Activated CD4-positive, alpha-beta T cell treated with anti-CD3 and anti-CD28 coated beads for 4 hours (primary cell): ENCODE measurements at places on chromosomes 1 and 21.

GRCh38 chr1:235279694-235280093 lies 48.3 kb downstream of the ARID4B start:
- DNase-seq: no peak

DNA sequence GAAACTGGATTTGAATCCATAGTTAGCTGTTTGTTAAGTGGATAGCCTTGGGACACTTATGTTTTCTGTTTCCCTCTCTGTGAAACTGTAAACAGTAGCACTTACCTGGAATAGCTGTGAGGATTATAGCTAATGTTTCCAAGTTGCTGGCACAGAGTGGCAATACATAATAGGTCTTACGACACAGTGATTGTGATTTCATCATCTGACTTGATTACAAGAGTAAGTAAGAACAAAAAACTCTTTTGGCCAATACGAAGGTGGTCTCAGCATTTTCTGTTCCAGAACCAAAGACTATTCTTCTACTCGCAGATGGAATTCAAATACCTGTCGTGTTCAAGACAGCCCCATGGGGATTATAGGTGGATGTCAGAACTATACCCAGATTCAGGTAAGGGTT lies 2.1 kb downstream of the C8B start:
- DNase-seq: no peak

DNA sequence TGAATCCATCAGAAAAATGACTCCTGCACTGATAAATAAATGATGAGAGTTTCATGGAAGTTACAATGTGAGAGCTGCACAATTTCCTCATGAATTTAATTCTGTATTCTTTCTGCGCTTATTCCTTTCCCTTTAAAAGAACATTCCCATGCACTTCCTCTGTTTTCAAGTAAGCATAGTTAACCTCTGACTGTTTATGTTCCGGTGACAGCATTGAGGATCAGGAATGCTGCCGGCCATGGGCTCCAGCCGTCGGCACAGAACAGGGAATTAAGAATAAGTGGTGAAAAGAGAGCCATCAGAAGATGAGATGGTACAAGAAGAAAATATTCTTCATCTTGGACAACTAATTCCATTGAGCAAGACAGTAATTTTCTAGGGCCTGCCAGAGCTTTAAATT lies 65.3 kb downstream of the SUSD4 start:
- DNase-seq: no peak

- DNase-seq: no peak
These were observed 52.8 kb upstream of the USP25 start for GRCh38 chr21:15676935-15677334.

DNA sequence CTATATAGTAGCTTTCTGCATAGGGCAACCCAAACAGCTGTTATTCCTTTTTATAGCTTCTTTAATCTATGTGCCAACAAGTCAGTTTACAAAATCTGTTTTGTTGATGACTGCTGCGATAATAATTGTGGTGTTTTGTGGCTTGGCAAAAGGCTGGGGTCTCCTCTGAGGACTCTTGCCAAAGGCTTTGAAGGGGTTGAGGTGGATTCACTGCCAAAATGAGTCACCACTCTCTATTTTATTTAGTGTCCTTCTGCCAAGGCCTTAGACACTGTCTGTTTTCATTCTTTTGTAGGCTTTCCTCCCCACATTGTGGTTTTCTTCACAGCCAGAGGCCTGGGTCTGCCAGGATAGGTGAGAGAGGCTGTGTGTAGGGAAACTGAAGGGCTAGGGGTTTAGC lies 161.8 kb downstream of the NFIA start:
- DNase-seq: no peak

DNA sequence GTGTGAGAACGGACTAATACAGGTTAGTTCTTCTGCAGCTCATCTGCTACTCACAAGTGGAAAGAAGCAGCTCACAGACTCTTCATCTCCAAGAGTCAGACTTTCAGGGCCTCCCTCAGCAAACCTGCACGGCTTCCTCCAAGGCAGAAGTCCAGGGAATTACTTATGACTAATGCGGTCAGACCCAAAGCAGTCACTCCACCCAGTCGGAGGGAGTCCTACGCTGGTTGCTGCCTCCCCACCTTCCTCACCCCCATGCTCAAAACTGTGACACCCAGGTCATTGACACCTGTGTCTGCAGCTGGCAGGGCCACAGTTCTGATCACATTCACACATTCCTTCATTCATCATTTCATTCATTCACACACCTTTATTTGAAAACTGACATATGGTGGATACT lies 38.4 kb upstream of the PRDM2 start:
- DNase-seq: no peak

- no peak for DNase-seq
These were observed 113.2 kb downstream of the GLUL start for GRCh38 chr1:182278144-182279054.

- DNase-seq: no peak
These were observed 21.9 kb upstream of the ARF1 start for GRCh38 chr1:228060458-228061190.

DNA sequence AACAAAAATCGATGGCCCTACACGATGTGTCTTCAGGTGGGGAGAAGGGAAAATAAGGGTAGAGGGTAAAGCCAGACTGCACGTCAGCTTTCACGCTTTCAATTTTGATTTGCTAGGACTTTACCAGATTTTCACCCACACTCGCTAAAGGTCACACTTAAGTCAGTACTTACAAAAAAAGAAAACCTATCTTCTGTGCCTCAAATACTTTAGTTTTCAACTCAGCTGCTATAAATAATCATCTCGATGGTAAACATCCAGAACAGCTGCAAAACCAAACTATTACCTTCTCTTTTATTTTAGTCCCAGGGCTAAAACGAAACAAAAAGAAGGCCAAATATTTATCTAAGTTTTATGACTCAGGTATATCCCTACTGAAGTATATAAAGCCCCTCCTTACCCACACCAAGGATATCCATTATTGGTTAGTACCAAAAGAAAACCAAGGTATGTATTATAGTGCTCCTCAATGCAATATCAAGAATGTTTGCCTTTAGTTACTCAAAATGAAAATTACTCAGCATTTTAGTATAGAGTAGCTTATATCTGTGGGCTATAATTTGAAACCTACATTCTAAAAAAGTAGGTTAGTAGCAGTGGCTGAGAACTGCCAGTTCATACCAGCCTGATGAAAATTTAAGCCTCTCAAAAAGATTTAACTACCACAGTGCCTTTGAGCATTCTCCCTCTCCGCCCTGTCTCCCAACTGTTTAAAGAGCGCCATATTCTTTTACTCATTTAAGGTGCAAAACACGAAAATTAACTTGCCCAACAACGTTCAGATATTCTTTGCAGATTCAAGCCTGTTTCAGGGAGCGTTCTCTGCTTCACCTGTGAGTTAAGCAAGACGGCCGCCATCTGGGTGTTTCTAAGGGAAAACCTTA lies 1.5 kb downstream of the CSDE1 start:
- DNase-seq: peak; percentile 10
